ENCODE measurements at places on chromosomes 7 and 10.

DNA sequence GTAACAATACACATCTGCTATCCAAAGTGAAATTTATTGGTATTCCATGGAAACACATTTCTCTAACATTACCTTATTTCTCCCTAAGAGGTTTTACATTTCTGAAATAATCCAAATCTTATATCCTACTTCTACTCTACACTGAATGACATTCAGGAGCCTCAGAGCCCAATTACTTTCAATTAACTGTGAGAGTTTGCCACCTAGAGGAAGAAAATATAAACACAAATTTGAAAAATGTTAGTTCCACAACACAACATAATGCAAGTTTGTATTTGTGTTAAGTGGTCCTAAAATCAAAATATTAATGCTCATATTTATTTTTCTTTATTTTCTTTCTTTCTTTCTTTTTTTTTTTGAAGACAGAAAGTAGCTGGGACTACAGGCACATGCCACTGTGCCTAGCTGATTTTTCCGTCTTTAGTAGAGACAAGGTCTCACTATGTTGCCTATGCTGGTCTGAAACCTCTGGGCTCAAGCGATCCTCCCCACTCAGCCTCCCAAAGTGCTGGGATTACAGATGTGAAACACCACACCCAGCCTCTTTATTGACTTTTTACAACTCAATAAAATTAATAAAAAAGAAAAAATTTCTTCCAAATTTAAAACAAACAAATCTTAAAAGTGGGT, 46.0 kb downstream of the ATAD1 start:
- H3K4me1 ChIP-seq, result peaks cover 5% of the 10 kb centered on the region
- H3K27me3 ChIP-seq, result no peaks in the 10 kb centered on the region
- no peak overlapping the region for H3K27ac ChIP-seq
- no peak overlapping the region for H3K4me3 ChIP-seq

GRCh38 chr7:90593205-90593604, 2.9 kb upstream of the CDK14 start:
- H3K27ac ChIP-seq, result no peak overlapping the region
- H3K4me3 ChIP-seq, result no peak overlapping the region
- no peaks in the 10 kb centered on the region for H3K4me1 ChIP-seq

DNA sequence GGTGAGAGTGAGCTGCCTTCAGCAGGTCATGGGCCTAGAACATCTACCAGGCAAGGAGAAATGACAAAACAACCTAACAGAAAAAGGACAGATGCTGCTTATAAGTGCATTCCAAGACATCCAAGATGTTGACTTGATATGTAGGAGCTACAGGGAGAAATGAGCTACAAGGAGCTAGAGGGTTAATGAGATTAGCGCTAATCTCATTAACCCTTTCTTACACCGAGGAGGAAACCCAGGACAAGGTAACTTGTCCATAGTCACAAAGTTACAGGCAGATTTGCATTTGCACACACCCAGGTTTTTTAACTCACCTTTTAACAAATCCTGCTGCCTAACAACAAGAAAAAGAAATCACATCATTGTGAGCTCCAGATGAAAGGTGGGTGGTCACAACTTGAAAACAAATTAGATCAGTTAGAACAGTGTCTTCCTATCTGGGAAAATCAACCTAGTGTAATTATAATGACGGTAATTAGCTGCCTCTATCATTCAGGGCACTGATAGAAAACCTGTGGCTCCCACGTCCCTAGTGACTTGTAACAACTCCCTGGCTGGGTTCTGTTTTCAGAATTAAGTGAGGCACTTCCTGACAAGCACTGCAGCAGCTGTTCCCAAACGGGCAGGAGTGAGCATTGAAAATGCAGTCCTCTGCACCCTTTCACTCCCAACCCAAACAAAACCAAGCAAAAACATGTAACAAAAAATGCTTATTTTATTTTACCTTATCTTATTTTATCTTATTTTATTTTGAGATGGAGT, 5.7 kb downstream of the KIAA1549 start:
- no peak for DNase-seq
- H3K27me3 ChIP-seq, result no peaks in the 10 kb centered on the region
- no peaks in the 10 kb centered on the region for H3K36me3 ChIP-seq
- no peak overlapping the region for H3K27ac ChIP-seq
- no peaks in the 10 kb centered on the region for H3K4me1 ChIP-seq

- H3K27me3 ChIP-seq, result no peaks in the 10 kb centered on the region
- DNase-seq, result no peak
- H3K4me1 ChIP-seq, result no peaks in the 10 kb centered on the region
- H3K27ac ChIP-seq, result no peak overlapping the region
- no peaks in the 10 kb centered on the region for H3K36me3 ChIP-seq
- H3K4me3 ChIP-seq, result no peak overlapping the region
Measured at GRCh38 chr7:36514289-36515243, 124.9 kb downstream of the ANLN start.

- no peak overlapping the region for H3K27ac ChIP-seq
- no peak for DNase-seq
- no peak overlapping the region for H3K4me3 ChIP-seq
Measured at GRCh38 chr10:132523561-132524442, 13.8 kb upstream of the INPP5A start.

DNA sequence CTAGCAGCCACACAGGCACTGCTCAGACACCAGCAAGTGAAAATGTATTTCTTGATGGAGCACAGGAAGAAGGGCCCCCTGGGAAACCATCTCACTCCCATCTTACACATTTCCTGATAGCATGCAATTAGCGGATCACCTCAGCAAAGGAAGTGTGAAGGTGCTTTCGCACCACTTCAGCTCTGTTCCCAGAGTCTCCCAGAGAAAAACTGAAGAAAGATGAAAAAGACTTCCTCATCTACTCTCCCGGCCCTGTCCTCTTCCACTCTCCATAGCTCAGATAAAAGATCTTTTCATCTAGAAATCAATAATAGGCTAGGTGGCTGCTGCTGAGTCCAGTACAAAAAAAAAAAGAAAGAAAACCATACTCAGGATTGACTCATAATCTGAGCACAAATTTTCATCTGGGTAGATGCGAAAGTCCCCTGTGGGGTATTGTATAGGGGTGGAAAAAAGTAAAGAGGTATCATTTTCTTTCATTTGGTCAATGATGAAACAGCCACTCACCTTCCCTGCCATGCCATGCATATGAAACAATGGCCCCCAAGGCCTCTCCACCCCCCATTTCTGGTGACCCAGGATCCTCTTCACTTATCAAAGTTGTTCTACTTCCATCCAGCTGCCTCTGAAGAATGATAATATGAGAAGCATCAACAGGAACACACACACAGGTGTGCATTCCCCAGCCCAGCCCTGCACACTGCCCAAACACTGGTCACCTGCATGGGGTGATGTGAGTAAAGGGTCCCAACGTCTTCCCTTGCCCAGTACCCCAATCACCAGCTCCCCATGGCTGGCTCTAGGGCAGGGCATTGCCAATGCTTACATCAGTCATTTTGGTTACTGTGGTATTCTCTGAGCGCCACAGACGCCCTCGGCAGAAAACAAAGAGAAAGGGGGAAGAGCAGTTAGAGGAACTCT, 48.8 kb upstream of the DGKI start:
- no peaks in the 10 kb centered on the region for H3K27me3 ChIP-seq
- DNase-seq, result peak; percentile 72
- peaks cover 40% of the 10 kb centered on the region for H3K36me3 ChIP-seq
- peaks cover 36% of the 10 kb centered on the region for H3K4me1 ChIP-seq
- H3K4me3 ChIP-seq, result peak overlapping the region; percentile 13

GRCh38 chr10:117439243-117439912, 64.1 kb upstream of the PDZD8 start:
- peaks cover 3% of the 10 kb centered on the region for H3K27me3 ChIP-seq
- 0 out of 2 replicates have a peak, but pooled peaks cover 5% of the 10 kb centered on the region for H3K4me1 ChIP-seq
- DNase-seq, result no peak
- no peaks in the 10 kb centered on the region for H3K36me3 ChIP-seq
- H3K27ac ChIP-seq, result no peak overlapping the region

- no peaks in the 10 kb centered on the region for H3K4me1 ChIP-seq
- H3K36me3 ChIP-seq, result no peaks in the 10 kb centered on the region
- no peak overlapping the region for H3K27ac ChIP-seq
- no peak overlapping the region for H3K4me3 ChIP-seq
- DNase-seq, result no peak
- H3K27me3 ChIP-seq, result no peaks in the 10 kb centered on the region
Measured at GRCh38 chr7:148261996-148262688, 328.4 kb upstream of the C7orf33 start.

Measured in GM12878 (cell line).